ENCODE measurements at places on chromosomes 2 and 18. TPM values are rescaled to one million over a fixed set of nuclear protein-coding genes. Genes with fewer than 3 reads are reported as not detected.
A peak's percentile ranks its signal among the peaks of the same experiment; 100 is the strongest.

The TMEM87B gene
- 72.6 TPM for total RNA-seq

The SULT1C2 gene
- total RNA-seq: 0.98 TPM

The IL36RN gene
- not detected for total RNA-seq

The MC4R gene
- not detected for total RNA-seq

The TDRD15 gene
- 0.06 TPM for total RNA-seq

The SNRNP27 gene
- total RNA-seq: 32.7 TPM

The NGEF gene
- 34.4 TPM for total RNA-seq

The PFN4 gene
- not detected for total RNA-seq

The CHST10 gene
- total RNA-seq: 0.84 TPM

The TANC1 gene
- 37.4 TPM for total RNA-seq

The LRP2 gene
- not detected for total RNA-seq

DNA sequence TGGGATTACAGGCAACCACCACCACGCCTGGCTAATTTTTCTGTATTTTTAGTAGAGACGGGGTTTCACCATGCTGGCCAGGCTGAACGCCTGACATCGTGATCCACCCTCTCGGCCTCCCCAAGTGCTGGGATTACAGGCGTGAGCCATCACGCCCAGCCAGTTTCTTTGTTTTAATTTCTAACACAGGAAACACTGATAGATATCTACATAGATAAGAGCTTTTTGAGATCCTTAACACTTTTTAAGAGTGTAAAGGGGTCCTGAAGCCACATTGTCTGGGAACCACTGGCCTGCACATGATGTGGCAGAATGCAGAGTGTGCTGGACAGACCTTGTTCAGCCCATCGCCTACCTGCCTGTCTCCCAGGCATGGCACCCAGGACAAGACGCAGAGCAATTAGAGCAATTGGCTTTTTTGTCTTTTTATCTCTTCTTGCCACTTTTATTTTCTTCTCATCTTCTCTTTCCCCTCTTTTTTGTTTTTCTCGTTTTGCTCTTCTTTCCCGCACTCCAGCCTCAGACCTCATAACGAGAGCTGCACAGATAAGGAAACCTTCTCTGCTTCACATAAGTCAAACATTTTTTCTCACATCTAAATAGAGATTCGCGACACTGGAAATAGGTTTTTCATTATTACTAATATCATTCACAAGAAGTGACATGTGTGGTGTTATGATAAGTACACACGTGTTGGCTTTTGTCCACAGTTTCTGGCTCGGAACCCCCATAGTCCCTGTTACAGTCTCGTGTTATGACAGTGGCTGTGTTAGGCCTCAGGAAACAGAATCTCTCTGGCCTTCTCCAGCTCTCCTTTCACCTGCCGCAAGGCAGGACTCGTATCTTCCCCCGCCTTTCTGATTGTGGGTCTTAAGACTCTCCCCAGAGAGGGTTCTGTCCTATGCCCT is 25.2 kb upstream of the GPR55 start:
- DNase-seq: no peak

GRCh38 chr2:98277162-98277859 is 68.9 kb upstream of the CNGA3 start:
- DNase-seq: peak; percentile 58

- no peak for DNase-seq
Measured at GRCh38 chr2:43444989-43445645, 150.7 kb downstream of the THADA start.

GRCh38 chr18:49249521-49249920 is 210.9 kb downstream of the DYM start:
- no peak for DNase-seq

DNA sequence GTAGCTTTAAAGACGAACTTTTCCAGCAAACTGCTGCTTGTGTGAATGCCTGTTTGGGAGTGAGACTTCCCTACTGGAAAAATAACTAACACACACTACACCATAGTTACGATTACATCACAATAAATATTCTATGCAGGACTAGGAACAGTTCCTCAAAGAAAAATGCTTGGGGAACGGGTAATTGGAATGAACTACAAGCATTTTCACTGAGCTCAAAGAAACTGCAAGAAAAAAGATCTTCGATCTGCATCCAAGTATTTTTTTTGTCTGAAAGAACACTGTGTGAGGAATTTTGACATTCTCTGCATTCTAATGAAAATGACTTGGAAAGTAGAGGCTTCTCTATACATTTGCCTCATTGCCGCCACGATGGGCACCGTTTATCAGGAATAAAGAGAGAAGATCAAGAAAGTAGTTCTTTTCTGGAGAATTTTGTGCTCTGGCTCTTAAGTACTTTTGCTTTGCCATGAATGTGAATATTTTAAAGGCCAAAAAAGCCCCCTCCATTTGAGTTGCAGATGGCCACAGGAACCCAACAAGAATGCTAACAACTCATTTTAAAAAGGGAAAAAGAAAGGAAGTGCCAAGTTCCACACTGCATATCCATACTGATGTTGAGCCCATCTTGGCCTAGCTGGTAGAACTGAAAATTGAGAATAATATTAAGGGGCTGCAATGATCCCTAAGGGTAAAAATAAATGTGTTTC is 13.6 kb downstream of the LYPD1 start:
- no peak for DNase-seq

GRCh38 chr18:34707670-34708069 is 2.4 kb upstream of the DTNA start:
- no peak for DNase-seq

- no peak for DNase-seq
Measured at GRCh38 chr2:104420420-104420819, 433.5 kb upstream of the POU3F3 start.

- peak; percentile 51 for DNase-seq
Measured at GRCh38 chr2:74025971-74026612, 41.4 kb downstream of the TET3 start.

DNA sequence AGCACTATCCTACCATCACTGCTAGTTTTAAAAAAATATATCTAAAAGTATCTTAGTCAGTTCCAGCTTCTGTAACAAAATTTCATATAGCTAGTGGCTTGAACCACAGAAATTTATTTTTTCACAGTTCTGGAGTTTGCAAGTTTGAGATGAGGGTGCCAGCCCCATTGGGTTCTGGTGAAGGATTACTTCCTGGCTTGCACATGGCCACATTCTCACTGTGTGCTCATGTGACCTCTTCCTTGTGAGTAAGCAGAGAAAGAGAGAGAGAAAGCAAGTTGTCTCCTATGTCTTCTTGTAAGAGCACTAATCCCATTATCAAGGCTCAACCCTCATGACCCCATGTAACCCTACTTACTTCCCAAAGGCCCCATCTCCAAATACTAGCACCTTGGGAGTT is 158.9 kb downstream of the DOK6 start:
- no peak for DNase-seq

GRCh38 chr2:189440644-189440946 is 679 bp upstream of the WDR75 start:
- no peak for DNase-seq

GRCh38 chr2:17104454-17104853 is 413.8 kb downstream of the RAD51AP2 start:
- no peak for DNase-seq

DNA sequence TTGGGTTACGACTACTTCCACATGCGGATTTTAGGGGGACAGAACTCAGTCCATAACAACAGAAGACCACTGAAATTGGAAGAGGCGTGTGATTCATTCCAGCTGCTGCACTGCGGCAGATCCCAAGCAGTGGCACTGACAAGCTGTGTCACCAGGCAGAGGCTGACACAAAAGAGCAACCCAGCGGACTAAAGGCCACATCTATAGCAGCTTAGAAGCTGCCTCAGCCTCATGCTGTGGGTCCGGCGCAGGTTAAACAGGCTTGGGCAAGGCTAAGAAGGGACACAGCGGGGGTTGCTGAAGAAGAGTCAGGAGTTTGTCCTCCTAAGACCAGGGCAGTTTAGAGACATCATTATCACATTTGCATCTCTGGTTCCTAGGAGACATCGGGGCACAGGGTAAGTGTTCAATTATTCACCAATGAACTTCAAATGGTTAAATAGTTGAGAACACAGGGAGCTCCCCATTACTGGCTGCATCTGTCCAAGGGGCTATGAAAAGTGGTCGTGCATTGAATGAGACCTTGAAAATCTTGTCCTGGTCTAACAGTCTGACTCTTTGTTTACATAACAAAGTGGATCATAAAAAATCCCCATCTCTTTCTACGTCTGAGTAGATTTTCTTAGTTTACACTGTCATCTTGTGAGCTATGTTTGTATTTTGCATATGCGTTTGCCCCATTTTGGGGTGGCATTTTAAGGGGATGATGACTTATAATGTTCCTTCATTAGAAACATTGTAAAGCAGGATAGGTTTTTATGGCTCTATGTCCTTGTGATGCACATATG is 162.3 kb upstream of the TRIB2 start:
- DNase-seq: no peak

- DNase-seq: no peak
Measured at GRCh38 chr2:161564906-161565305, 59.3 kb upstream of the SLC4A10 start.

DNA sequence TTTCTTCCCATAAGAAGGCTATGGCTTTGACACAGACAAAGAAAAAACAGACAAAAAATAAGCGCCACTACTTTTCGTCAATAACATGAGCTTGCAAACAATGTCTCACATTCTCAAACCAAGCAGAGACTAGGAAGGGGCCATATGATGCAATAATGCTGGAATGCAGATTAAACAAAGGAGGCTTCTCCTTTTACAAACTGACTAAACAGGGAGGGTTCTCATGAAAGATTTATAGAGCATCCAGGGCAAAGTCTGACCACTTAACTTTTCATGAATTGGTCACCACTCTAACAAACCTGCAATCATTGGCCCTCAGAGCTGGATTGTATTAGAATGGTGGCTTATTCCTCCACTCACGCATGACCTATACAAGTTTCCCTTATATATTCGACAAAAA is 663.3 kb upstream of the CHAC2 start:
- no peak for DNase-seq

DNA sequence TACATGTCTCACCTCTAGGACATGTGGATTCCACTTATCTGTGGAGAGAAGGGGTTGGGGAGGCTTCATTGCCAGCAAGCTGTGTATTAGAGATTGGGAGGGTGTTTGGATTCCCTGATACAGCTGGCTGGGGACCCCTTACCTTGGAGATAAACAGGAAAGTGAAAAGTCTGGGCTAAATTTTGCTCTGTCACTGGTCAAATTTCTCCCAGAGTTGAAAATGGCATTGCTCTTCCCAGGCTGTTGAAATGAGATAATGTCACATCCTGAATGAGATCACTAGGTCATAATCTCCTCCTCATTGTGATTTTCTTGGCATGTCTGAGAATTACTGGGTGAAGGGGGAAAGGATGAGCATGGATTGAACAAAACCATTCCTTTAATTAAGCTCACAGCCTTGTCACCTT is 265.0 kb upstream of the PARD3B start:
- DNase-seq: no peak

- DNase-seq: no peak
Measured at GRCh38 chr2:228401065-228401912, 219.8 kb upstream of the SPHKAP start.

GRCh38 chr18:47901624-47902362 is 28.7 kb downstream of the SMAD2 start:
- no peak for DNase-seq

DNA sequence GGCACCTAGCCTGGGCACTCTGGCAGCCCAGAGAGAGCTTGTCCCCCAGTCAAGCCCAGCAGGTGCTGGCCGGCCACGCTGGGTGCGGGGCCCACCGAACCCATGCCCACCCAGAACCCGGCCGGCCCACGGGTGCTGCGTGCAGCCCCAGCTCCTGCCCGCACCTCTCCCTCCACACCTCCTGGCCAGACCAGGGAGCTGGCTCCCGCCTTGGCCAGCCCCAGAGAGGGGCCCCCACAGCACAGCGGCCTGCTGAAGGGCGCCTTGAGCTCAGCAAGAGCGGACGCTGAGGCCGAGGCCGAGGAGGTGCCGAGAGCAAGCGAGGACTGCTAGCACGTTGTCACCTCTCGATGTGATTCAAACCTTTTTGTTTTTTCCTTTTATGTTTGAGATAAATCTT is 407.0 kb upstream of the KCNJ3 start:
- DNase-seq: no peak

- no peak for DNase-seq
Measured at GRCh38 chr2:159140070-159140769, 146.3 kb downstream of the WDSUB1 start.

GRCh38 chr2:232142049-232142448 is 180.5 kb downstream of the DIS3L2 start:
- DNase-seq: no peak

DNA sequence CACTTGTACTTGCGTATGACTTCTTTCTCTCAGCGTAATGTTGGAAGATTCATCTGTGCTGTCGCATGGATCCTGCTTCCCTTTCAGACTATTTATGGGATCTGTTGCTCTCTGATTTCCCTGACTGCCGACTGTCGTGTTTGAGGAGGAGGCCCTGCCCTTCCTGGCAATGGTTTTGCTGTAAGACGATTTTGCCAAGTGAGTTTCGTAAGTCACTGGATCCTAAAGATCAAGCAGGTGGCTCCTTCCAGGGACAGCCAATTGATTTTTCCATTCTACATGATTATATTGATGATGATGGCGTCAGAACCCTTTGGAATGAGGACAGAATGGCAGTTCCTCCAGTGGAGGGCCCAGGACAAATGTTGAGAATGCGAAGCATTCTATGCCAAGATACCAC is 8.7 kb upstream of the B3GNT2 start:
- no peak for DNase-seq

- no peak for DNase-seq
Measured at GRCh38 chr18:3930126-3931012, 480.4 kb downstream of the TGIF1 start.

DNA sequence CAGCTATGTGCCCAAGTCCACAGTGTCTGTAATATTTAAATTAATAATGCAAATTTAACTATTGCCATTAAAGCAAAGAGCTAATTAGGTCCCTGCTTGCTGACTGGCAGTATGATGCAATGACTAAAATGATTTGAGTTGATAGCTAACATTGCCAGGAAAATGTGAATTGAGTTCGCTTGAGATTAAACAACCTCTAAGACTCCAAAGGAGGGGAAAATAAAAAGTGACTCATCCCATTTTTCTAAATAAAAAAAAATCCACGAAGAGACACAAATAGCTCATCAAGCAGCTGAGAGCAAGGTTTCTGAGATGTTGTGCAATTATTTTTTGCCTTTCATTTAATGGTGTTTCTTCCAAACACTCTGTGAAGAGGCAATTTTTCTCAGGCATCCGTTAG is 413.0 kb downstream of the MTX2 start:
- no peak for DNase-seq

GRCh38 chr2:216903470-216903869 is 43.6 kb upstream of the TNP1 start:
- DNase-seq: no peak

Data from left colon (tissue), 2 donors.